Activated CD4-positive, alpha-beta memory T cell treated with anti-CD3 and anti-CD28 coated beads for 36 hours (primary cell): ENCODE measurements at places on chromosomes 2 and 18.

DNA sequence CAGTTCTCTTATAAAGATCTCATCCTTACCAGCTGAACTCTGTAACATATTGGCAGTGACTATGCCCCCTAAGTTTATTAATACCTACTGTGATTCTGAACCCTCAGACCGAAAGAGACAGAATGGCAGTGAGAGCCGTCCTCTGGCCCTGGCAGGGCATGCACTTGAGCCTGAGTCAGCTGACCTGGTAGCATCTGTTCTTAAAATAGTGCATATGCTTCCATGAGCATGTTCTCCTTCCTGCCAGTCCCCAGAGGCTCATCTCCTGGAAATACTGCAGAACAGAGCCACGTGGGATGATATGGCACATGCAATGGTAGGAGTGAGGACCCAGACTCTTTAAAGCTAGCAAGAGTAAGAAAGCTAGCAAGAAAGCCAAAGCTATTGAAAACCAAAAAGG, 59.0 kb downstream of the RASGRP3 start:
- DNase-seq, result no peak

- DNase-seq, result no peak
These were observed 105.4 kb downstream of the RTN4 start for GRCh38 chr2:54944724-54945326.

DNA sequence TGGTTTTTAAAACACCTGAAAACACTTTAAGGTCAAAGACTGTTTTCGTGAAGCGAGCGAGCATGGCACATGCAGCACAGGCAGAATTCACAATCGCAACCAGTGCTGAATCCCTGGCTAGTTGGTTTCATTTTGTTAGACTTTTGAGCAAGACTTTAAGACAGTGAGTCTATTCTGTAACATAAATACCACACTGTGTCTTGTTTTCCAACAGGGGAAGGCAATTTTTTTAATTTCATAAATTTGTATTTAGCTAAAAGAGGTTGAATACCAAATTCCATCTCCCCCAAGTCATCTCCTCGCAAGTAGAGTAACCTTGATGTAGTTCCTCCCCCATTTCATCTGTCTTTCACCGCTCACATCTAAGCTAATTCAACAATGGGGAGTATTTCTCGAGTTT, 1.4 kb downstream of the CERKL start:
- DNase-seq, result no peak

DNA sequence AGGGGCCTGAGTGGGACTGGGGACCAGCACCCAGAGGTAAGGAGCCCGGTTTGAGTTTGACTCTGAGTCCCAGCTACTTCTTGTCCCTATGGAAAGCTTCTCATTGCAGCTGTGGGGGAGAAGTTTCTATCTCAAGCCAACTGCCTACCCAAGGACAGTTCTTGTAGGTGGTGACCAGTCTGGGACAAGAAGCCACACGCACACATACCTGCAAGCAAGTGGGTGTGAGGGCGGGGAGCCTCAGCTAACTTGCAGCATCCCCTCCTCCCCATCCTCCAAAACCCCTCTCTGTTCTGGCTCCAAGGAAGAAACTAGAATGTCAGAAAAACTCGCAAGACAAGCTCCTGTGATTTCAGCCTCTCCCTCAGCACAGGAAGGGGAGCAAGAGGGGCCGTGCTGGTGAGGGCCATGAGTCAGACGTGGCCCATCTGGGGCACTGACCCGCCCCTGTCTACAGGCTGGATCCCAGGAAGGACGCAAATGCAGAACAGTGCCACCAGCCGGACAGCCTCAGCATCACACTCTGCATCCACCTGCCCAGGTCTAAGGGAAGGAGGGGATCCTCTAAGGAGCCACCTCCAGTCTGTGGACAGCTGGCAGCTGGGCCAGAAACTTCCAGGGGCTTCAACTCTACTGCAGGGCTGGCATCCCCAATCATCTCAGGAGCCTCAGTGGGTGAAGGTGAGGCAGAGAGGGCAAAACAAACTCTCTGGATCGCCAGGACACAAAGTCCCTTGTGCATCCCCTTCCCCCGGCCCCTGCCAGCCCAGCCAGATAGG, 103.4 kb downstream of the TNS1 start:
- DNase-seq, result peak; percentile 32

- DNase-seq, result peak; percentile 77
These were observed 8.7 kb upstream of the WIPF1 start for GRCh38 chr2:174606336-174606735.

GRCh38 chr2:132825601-132826000, 155.6 kb upstream of the LYPD1 start:
- no peak for DNase-seq

DNA sequence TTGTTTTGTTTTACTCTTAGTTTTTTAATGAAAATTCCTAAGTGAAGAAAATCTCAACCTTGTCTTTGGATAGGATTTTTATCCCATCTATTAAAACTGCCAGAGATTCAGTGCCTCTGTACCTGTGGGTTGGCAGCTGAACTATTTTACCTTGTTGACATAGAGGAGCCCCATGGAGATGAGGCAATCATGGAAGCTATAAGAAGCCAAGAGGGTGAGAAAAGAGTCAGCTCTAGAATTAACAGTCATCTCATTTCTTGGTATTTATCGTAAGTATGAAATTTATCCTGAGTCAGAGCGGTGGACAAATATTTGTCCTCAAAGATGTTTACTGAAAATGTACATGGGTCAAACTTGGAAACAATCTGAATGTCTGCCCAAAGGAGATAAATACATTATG, 35.8 kb upstream of the PGAP1 start:
- DNase-seq, result no peak

DNA sequence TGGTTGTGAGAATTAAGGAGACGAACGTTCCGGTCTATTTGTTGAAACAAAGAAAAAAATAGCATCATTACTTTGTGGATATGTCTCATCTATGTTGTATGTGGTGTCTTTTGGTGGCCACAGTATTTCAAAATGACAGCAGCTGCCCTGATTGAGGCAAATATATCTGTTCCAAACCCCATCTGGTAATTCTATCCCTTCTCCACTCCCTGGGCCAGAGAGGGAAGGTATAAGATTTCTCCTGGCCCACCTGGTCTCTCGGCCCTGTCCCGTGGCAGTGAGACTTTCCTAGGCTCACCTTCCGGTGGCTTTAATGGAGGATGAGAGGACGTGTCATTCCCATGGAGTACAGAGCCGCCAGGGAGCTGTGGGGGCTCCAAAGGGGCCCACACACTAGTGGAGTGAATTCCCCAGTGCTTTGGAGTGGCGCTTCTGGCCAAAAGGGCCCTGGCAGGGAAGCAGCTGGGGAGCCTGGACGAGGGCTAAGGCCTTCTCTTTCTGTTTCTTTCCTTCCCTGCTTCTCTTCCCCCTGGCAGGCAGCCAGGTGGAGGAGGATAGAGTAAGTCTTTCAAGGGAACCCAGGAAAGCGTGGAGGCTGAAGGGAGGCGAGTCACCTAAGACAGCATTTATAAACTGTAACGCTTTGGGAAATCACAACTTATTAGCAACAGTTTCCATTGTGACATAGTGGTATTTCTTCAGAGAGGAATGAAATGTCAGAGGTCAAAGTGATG, 5.6 kb downstream of the FOSL2 start:
- no peak for DNase-seq

DNA sequence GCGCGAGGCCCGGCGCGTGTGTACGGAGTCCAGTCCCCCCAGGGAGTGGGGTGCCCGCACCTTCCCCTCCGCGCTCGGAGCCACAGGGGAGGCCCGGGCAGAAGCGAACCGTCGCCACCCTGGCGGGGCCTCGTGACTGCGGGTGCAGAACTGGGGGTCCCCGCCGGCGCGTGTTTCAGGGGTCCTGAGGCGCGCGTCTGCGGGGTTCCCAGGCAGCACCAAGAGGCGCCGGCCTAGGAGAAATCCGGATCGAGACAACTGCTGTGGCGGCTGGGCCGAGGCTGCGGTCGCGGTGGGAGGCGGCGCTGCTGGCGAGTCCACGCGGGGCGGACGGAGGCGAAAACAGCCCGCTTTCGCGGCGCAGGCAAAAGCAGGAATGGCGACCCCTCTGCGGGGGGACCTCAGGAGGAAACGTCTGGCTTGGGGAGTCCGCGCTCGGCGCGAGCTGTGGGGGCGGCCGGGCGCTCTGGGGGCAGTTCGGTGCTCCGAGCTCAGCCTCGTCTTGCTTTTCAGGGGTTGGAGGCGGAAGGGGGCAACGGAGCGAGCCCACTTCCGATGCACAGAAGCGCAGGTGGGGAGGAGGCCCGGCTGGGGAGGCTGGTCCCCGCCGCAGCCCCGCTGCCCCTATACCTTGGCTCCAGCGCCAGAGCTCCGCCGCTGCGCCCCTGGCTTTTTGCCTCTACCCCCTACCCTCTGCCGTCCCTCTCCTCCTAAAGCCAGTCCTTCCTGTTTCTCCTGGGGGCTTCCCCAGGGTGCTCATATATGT, 81.5 kb upstream of the LDLRAD4 start:
- DNase-seq, result peak; percentile 48

DNA sequence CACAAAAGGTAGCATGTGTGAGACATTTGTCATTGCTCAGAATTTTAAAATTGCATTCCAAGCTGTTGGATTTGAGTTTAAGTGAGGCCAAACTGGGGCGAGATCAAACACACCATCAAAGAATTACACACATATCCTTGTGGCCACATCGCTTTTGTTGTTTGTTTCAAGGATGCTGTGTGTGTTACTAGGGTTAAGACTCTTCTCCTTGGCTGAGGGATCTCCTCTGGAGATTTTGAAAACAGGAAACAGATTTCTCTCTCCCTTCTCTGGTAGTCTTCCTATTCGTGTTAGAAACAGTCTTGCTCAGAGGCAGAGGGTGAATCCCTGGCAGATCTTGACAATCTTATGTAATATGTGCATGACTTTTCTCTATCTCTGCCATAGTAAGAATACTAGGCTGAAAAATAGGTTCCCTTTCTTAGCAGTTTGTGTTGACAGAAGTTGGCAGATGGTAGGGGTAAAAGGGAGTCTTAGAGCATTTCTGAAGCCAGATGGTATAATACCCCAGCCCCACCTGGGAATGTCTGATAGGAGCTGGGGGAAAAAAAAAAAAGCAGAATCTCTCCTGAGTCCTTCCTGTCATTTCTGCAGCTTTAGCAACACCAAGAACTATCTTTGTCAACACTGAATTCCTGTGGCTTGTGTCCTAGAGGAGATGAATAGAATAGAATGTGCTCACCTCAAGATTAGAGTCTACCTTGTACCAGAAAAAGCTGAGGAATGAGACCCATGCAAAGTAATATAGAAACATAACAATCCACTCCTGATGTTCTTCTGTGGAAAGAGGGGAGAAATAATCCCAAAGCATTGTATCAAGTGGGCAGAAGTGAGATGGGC, 101.8 kb downstream of the XRCC5 start:
- no peak for DNase-seq

DNA sequence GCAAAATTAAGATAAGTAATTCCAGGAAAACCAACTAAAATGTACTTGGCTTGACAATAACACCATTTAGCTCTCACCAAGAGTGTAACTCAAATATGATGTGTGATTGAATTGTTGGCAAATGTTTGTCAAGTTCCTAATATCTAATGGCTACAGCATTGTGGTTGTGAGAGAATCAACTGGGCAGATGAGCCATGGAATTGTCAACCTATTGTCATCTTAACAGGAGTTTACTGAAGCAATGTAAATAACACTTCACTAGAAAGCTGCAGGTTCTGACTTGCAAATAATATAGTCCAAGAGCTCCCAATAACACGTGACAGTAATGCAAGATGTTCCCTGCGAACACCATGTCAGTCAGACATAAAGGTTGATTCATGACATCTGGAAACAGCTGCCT, 495.2 kb upstream of the MEIS1 start:
- no peak for DNase-seq

- DNase-seq, result peak; percentile 17
These were observed 567 bp downstream of the PCYOX1 start for GRCh38 chr2:70258532-70258875.

- no peak for DNase-seq
These were observed 3.3 kb upstream of the OSBPL6 start for GRCh38 chr2:178191004-178191508.

- DNase-seq, result peak; percentile 6
These were observed 21.4 kb upstream of the RHOB start for GRCh38 chr2:20425371-20425881.

DNA sequence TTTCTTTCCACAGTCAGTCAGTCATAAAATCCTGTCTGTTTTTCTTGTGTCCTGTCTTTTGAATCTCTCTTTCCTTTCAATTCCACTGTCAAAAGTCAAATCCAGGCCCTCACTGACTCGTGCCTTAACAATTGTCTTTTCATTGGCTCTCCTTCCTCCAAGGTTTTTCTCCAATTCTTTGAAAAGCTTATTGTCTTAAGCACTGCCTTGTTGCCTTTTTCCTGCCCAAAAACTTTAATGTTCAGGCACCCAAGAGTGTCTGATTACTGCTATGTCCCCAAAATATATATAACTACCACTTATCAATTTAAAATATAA, 13.9 kb upstream of the SULT1C4 start:
- DNase-seq, result no peak

DNA sequence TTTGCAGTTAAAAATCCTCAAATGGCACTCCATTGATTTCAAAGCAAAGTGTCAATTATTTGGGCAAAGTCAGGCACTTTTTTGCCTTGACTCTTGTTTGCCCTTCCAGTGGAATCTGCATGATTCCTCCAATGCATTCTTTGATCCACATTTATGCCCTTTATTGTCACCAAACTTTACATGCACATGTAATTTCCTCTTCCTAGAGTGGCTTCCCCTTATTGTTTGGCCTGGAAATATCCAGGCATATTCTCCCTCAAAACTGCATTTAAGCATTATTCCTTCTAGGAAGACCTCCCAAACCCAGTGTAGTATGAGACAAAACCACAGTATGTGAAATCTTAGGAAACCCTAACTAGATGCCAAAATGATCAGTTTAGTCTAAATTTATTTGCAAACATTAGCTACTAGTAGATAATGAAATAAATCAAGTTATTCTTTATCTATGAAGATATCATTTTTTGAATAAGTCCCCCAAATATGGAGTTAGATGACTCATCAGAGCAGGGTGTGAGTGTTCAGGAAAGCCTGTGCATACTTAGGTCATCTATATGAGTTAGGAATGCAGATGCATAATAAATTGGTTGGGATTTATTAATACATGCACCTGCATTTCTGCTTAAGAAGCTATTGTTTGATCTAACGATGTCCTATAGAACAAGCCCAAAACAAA, 433.3 kb upstream of the TCF4 start:
- DNase-seq, result no peak

DNA sequence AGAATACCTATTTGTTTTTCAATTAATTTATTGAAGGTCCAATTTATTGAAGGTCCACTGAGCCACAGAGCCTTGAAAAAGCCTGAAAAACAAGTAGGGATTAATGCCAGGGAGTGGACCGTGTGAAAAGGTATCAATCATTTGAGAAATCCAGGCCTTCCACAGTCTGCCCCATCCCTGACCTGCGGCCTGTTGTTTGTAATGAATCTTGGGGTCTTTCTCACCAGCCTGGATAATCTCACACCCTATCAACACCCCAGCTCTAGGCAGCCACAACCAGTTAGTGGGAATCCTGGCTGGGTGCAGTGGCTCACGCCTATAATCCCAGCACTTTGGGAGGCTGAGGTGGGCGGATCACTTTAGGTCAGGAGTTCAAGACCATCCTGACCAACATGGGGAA, 47.8 kb downstream of the TNFRSF11A start:
- no peak for DNase-seq

- no peak for DNase-seq
These were observed 41.0 kb downstream of the EPB41L5 start for GRCh38 chr2:120053891-120054290.

GRCh38 chr2:47636176-47636575, 146.8 kb upstream of the MSH6 start:
- no peak for DNase-seq

GRCh38 chr18:79713341-79713740, 33.7 kb downstream of the CTDP1 start:
- DNase-seq, result no peak

GRCh38 chr2:186907897-186908296, 58.9 kb upstream of the ZSWIM2 start:
- no peak for DNase-seq
